ENCODE measurements at places on chromosomes 16 and 17.
A peak's percentile ranks its signal among the peaks of the same experiment; 100 is the strongest.

DNA sequence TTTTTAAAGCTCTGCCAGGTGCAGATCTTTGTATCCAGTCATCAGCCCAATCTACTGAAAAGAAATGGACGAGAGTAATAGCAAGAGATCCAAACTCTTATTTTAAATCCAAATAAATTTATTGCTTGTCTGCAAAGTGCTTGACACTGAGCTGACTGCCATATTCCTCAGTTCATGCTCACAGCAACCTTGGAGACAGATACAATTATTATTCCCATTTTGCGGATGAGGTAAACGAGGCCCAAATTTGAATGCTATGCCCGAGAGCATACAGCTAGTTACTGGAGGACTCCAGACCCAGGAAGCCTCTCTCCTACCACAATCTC, 620 bp downstream of the NOB1 start:
- no peak for DNase-seq

- no peak for DNase-seq
Measured at GRCh38 chr17:13572581-13572980, 29.1 kb downstream of the HS3ST3A1 start.

DNA sequence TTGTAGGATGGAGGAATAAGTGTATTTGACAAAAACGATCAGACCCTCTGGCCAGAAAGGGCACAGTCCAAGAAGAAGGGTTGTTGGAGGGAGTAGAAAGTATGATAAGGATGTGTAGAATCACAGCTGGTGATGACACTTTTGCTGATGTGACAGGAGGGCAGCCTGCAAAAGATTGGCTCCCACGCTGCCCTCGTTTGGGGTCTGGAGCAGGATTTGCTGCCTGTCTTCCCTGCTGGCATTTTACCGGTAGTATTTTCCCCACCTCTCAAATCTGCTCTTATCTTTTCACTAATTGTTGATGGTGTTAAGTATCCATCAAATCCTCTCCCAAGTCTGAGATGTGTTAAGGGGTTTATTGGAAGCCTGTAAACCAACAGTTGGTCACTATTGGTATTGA, 208.8 kb downstream of the CCDC182 start:
- DNase-seq: no peak

DNA sequence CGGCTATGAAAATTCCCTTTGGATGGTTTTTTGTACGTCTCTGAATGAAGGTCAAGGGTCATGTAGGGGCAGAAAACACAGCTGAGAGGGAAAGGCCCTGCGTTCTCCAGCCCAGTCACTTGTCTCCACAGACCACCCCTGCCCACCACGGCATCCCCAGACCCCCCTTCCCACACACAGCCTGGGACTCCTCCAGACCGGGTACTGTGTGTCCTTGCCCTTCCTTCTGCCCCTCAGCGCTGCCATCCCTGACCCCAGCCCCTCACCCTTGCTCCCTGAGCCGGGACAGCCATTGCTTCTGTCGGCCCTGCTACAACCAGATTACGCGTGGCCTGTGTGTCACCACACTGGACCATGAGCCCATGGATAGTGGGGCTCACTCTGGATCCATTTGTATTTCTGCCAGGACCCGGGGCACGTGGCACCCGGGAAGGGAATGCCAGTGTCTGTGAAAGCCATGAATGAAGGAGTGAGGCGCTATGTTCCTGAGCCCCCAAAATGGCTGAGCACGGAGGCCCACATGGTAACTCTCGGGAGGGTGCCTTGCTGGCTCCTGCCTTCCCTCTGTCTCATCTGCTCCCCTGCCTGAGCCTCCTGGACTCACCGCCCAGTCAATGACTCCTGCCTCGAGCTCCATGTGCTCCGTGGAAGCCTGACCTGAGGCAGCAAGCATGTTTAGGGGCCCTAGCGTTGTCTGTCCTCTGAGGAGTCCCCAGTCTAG, 139.1 kb upstream of the FOXF1 start:
- no peak for DNase-seq

GRCh38 chr16:49704586-49705155, 151.2 kb downstream of the ZNF423 start:
- no peak for DNase-seq

DNA sequence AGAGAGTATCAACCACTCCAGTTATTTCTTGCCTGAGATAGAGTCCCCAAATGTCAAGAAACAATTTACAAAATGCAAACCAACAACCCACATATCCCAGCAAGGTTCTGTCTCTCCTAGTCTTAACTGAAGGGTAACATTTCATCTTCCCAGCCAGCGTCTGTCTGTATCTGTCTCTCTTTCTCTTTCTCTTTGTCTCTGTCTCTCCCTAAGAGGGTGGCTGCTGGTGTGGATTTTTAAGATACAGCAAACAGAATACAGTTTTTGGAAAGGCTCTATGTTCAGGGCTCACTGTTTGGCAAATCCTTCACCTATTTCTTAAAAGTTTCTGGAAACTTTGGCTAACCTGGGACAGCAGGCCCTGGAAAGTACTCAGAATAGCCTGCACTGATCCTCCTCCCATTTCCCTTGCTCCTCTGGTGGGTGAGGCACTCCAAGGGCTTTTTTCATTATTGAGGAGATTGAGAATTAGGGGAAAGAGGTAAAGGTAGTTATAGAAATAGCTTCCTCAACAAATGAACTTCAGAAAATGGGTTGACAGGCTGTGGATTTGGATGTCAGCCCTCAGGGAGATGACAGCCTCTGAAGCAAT, 6.2 kb downstream of the HOXB4 start:
- no peak for DNase-seq

DNA sequence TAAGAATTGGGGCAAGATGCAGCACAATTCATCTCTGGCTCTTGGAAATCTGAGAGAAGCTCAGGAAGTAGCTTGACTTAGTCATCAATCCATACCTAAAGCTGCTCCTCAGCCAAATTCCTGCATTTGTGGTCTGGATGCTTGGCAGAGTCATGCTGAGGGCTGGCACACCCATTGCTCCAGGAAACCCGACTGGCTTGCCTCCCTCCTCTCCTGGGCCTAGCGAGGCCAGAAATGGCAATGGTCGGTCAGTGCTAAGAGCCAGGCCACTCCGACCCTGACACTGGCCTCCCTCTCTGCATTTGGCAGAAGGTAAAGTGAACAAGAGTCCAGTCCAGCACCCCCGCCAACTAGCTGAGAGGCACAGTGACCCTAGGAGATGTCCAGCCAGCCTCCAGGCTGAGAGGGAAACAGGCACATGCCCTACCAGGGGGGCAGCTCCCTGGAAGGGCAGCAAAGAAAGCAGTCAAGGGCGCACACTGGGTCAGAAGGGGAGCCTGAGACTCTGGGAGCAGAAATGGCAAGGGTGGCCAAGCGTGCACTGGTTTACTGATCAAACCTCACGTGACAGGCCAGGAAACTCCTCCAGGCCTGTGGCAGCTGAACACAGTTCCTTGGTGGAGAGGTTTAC, 10.0 kb downstream of the POLDIP2 start:
- no peak for DNase-seq

DNA sequence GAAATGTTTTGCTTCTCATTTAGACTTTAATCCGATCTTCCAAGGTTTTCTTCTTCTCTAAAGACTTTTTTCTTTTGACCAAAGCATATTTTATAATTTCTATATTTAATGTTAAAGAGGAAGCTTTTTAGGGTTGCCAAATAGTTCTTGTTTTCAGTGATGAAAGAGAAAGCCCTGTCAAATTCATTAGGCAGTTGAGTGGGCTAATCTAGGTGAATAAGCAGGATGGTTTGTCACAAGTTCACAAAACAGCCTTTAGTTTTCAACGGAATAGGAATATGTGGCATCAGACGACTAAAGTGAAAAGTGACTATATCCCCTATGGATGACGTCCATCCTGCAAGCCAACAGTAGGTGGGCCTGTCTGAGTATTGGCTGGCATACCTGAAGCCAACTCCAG, 118.8 kb downstream of the NLK start:
- DNase-seq: no peak

- DNase-seq: no peak
Measured at GRCh38 chr16:57761301-57761700, 25.7 kb downstream of the KATNB1 start.

GRCh38 chr17:40331743-40332641, 23.0 kb downstream of the RARA start:
- DNase-seq: peak; percentile 83

- DNase-seq: no peak
Measured at GRCh38 chr16:4081521-4082021, 34.7 kb downstream of the ADCY9 start.

DNA sequence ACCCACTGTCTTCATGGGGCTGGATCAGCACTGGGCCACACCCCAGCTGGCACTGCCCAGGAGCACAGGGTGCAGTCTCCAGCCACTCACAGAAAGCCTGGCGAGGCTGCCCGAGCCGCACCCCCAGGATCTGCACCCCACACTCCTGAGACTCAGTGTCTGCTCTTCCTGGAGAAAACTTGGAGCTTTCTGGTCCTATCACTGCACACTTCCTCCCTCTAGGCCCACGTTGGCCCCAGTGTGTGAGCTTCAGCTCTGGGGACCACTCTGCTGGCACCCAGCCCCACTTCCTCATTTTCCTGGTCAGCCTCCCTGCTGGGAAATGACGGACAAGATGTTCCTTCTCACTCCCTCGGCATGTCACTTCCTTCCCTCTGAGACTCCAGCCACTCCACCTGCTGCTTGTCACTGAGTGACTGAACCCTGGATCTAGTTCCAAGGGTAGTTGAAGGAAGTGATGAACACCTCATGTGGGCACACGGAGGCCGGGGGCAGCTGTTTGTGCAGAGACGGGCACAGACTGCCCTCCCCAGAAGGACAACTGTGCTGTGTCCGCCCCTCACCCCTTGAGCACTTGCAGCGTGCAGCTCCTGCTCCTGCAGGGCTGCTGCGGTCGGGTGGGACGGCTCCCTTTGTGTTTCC, 29.0 kb downstream of the ZC3H18 start:
- DNase-seq: peak; percentile 54

GRCh38 chr16:12927591-12927990, 26.2 kb downstream of the SHISA9 start:
- no peak for DNase-seq

- no peak for DNase-seq
Measured at GRCh38 chr17:32621612-32622312, 135.0 kb downstream of the CDK5R1 start.

GRCh38 chr17:68349157-68349556, 57.9 kb downstream of the ARSG start:
- no peak for DNase-seq

DNA sequence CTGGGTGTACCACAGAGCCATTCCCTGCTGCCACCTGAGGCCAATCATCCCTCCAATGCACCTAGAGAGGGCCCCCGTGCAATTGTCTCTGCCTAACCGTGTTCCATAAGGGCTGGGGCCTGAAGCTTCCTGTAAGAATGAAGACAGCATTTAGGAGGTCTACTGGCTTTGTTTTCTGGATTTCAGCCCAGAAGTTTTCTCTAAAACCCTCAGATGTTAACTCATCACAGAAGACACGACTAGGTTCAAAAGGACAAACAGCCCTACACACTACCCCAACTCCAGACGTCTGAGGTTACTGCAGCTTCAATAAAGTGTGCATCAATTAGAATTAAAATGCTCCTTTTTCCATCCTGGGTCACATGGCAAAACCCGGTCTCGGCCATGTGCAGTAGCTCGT, 10.8 kb upstream of the DRG2 start:
- no peak for DNase-seq

- no peak for DNase-seq
Measured at GRCh38 chr16:10959161-10959560, 14.8 kb downstream of the CLEC16A start.

DNA sequence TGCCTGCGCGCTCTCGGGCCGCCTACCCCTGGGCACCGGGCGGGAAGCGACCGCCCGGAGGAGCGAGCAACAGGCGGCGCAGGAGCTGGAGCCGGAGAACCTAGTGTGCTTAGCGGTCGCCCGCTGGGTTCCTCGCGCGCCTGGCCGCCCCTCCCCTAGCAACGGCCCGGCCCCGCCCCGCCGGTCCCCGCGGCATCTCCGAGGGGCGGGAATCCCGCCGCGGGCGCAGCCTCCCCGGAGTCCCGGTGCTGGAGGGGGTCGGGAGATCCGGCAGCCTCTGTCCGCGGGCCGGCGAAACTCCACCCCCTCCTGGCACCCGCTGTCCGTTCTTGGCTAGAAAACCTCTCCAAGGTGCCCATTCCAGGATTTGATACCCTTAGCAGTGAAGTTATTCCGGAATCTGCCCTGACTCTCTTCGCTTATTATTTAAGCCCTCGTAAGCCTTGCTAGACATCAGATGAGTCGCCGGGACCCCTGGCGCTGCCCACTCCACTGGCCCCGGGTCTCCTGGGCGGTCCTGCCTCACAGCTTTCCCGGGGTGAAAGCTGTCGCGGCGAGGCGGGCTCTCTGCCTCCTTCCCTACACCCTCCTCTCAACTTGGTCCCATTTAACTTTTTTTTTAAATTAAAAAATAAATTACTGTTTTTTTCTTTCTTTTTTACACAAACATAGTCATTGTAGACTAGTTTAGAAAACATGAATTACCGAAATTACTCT, at the start of gene RPRML:
Gene RPRML, minus strand, starts transcription at position 107 of the 717 bp plus-strand sequence. CDS start 246 bp downstream, outside the sequence.
- DNase-seq: no peak

DNA sequence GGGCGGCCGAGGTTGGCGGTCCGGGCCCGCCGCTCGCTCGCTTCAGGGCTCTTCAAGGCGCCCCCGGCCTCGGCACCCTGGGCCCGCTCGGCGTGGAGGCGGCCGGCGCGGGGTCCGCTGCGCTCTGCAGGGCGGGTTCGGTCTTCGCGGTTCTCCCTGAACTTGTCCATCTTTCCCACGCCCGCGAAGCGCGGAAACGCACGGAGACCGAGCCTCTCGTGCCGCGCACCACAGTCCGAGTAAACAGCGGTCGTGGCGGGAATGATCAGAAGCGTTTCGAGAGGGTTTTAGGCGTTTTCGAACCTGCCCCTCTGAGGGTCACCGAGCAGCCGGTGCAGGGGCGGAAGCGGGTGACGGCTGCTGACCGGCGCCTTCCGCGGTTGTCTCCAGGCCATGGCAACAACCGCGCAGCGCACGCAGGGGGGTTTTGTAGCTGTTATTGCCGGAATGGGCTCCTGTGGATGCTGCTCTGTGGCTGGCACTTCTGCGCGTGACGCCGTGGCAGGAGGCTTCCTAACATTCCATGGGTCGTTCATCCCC, 414 bp downstream of the NARF start:
- no peak for DNase-seq

GRCh38 chr16:88444826-88445582, 8.1 kb upstream of the ZFPM1 start:
- DNase-seq: no peak

DNA sequence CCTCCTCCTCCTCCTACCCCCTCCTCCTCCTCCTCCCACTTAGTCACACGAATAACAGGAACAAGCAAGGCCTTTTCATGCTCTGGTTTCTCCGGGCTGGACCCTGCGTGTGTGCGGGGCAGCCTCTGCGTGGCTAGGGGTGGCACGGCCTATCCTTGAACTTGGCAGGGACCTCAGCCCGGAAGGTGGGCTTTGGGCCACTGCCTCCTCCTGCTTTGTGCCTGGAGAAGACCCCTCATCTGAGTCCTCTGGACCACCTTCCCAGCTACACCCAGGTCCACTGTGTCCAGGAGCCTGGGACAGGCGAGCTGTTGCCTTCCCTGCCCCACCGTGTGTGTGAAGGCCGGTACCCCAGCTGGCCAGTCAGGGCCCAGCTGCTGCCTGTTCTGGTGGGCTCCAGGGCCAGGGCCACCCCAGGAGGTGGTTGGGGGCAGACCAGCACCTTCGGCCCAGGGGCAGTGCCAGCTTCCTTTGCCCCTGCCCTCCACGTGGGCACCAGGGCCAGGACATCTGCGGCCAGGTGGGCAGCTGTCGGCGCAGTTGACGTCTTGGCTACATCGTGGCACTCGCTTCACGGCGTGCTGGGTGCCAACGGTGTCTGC, 35.4 kb downstream of the GINS2 start:
- no peak for DNase-seq

GRCh38 chr17:10349403-10349802, 23.4 kb downstream of the MYH13 start:
- DNase-seq: no peak

- peak; percentile 12 for DNase-seq
Measured at GRCh38 chr17:62892870-62893338, 73.1 kb upstream of the TANC2 start.
